ENCODE measurements at places on chromosomes 13 and 19. TPM values are rescaled to one million over a fixed set of nuclear protein-coding genes. Genes with fewer than 3 reads are reported as not detected.

The NOVA2 gene
- 11.8 TPM for polyA plus RNA-seq

The SIGLEC5 gene
- polyA plus RNA-seq: 0.53 TPM

The CCNA1 gene
- polyA plus RNA-seq: 1.7 TPM

The ZNF793 gene
- polyA plus RNA-seq: 27.0 TPM

The SLC46A3 gene
- 1.7 TPM for polyA plus RNA-seq

The CACNG7 gene
- polyA plus RNA-seq: not detected

The PIN1 gene
- polyA plus RNA-seq: 43.1 TPM

The RYR1 gene
- 3.7 TPM for polyA plus RNA-seq

GRCh38 chr19:2214251-2214650, 21.9 kb downstream of the PLEKHJ1 start:
- DNase-seq: no peak
- H3K27ac ChIP-seq: no peak overlapping the region
- H3K4me3 ChIP-seq: no peak overlapping the region
- H3K36me3 ChIP-seq: peaks cover 100% of the 10 kb centered on the region
- H3K4me1 ChIP-seq: peaks cover 9% of the 10 kb centered on the region
- no peaks in the 10 kb centered on the region for H3K27me3 ChIP-seq

DNA sequence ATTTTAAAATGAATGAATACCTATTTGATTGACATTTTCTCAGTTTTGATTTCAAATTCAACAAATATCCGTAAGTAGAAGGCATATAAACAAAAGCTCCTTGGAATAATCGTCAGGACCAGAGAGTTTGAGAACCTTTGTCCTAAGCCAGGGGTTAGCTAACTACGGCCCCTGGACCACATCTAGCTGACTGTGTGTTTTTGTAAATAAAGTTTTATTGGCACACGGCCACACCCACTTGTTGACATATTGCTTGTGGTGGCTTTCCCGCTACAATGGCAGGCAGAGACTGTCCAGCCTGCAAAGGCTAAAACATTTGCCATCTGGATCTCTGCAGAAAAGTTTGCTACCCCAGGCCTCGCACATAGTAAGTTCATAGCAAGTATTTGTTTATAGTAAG, 83.4 kb downstream of the GNG7 start:
- no peak for DNase-seq
- no peaks in the 10 kb centered on the region for H3K36me3 ChIP-seq

- H3K27ac ChIP-seq: peak overlapping the region; percentile 87
- H3K36me3 ChIP-seq: no peaks in the 10 kb centered on the region
- H3K4me3 ChIP-seq: peak overlapping the region; percentile 100
- no peaks in the 10 kb centered on the region for H3K27me3 ChIP-seq
These were observed 731 bp upstream of the AKAP8L start for GRCh38 chr19:15419413-15420025.

DNA sequence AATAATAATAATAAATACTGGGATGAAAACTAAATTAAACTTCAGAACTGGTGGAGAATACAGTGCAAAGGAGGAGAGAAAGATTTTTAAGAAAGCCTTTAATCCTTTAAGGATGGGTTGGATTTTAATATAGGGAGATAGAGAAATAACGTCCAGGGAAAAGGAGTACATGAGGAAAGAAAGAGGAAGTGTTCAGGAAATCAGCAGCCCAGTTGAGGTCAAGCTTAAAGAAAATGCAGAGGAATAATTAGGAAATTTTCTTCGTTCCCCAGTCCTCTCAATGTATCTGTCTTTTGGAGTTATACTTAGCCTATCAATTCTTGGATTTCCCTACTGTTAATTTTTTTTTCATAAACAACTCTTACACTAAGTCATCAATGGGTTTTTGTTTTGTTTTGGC, 47.7 kb downstream of the INTS6 start:
- no peaks in the 10 kb centered on the region for H3K36me3 ChIP-seq
- no peaks in the 10 kb centered on the region for H3K4me1 ChIP-seq
- H3K27ac ChIP-seq: no peak overlapping the region
- no peak overlapping the region for H3K4me3 ChIP-seq

DNA sequence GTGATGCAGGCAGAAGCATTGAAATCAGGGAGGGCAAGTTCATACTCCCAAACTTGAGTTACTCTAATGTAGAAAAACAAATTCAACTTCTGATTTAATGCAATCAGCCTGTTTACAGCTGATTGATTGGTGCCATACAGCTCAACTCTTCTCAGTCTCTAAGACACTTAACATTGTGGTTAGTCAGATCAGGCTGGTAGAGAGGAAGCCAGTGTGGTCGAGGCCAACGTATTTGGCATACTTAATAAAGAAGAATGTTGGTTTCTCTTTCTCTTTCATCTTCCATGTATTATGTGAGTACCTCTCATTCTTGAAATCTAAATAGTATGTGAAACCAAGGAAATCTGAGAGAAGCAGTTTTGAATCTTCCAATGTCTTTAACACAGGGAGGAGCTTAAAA, 255.0 kb upstream of the SLITRK1 start:
- H3K27me3 ChIP-seq: no peaks in the 10 kb centered on the region
- H3K4me3 ChIP-seq: no peak overlapping the region
- no peak for DNase-seq
- H3K36me3 ChIP-seq: no peaks in the 10 kb centered on the region
- no peaks in the 10 kb centered on the region for H3K4me1 ChIP-seq

DNA sequence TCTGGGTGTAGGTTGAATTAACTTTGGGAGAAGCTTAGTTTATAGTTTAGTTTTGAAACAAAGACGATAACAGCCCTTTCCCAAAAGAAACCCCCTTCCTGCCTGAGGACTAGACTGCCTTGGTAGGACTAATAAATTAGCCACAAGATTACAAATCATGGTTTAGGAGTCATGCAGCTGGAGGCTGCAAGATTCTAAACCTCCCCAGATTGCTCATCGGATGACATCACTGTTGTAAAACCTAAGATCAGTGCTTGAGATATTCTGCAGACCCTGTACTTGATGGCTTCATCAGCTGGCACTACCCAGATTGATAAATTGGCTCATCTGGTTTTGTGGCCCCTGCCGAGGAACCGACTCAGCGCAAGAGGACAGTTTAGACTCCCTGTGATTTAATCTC, 35.9 kb upstream of the MPHOSPH8 start:
- no peak overlapping the region for H3K27ac ChIP-seq
- H3K4me1 ChIP-seq: peaks cover 11% of the 10 kb centered on the region
- DNase-seq: no peak
- no peaks in the 10 kb centered on the region for H3K27me3 ChIP-seq
- no peaks in the 10 kb centered on the region for H3K36me3 ChIP-seq
- no peak overlapping the region for H3K4me3 ChIP-seq

DNA sequence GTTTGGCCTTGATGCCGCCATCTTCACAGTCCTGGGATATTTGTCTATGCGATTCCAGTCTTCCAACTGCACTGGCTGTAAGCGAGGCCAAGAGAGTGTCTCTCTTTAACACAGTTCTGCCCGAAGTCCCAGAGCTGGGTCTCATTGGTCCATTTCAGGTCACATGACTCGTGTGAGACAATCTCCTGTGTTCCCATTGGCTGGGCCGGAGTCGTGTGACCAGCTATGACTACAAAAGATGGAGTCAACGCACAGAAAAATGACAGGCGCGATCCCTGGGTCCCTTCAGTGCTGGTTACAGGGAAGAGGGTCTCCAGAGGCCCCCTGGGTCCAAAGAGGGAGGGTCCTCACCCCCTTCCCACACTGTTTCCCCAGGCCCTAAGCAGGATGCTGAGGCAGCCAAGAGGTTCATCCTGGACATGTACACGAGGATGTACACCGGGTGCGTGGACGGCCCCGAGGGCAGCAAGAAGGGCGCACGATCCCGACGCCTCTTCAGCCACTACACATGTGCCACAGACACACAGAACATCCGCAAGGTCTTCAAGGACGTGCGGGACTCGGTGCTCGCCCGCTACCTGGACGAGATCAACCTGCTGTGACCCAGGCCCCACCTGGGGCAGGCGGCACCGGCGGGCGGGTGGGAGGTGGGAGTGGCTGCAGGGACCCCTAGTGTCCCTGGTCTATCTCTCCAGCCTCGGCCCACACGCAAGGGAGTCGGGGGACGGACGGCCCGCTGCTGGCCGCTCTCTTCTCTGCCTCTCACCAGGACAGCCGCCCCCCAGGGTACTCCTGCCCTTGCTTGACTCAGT, 15.9 kb upstream of the S1PR4 start:
- H3K27ac ChIP-seq: no peak overlapping the region
- no peaks in the 10 kb centered on the region for H3K27me3 ChIP-seq
- DNase-seq: no peak
- H3K4me3 ChIP-seq: no peak overlapping the region
- H3K4me1 ChIP-seq: peaks cover 66% of the 10 kb centered on the region

GRCh38 chr13:102033857-102034331, 368.0 kb downstream of the FGF14 start:
- H3K27ac ChIP-seq: no peak overlapping the region
- no peaks in the 10 kb centered on the region for H3K4me1 ChIP-seq
- no peak for DNase-seq

- H3K27ac ChIP-seq: no peak overlapping the region
- no peaks in the 10 kb centered on the region for H3K27me3 ChIP-seq
- no peaks in the 10 kb centered on the region for H3K36me3 ChIP-seq
- DNase-seq: no peak
- H3K4me3 ChIP-seq: no peak overlapping the region
These were observed 96.1 kb downstream of the STARD13 start for GRCh38 chr13:33189470-33189869.

DNA sequence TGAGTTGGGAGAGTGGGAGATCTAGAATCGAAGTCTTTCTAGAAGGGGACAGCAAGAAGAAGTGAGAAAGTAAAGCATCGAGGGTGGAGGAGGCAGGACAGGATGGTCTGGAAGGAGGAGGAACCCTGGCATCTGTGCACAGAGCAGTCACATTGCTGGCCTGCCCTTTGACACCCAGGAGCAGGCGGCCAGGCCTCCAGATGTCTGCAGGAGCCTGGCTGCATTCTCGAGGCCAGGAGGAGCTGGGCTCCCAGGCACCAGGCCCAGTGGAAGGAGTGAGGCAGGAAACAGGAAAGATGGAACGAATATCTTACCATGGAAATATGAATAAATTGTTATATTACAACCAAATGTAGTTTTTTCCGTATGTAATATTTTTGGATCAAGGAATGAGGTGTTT, 27.7 kb upstream of the ARGLU1 start:
- H3K27ac ChIP-seq: no peak overlapping the region
- no peaks in the 10 kb centered on the region for H3K4me1 ChIP-seq
- no peaks in the 10 kb centered on the region for H3K27me3 ChIP-seq
- H3K4me3 ChIP-seq: no peak overlapping the region
- no peaks in the 10 kb centered on the region for H3K36me3 ChIP-seq

DNA sequence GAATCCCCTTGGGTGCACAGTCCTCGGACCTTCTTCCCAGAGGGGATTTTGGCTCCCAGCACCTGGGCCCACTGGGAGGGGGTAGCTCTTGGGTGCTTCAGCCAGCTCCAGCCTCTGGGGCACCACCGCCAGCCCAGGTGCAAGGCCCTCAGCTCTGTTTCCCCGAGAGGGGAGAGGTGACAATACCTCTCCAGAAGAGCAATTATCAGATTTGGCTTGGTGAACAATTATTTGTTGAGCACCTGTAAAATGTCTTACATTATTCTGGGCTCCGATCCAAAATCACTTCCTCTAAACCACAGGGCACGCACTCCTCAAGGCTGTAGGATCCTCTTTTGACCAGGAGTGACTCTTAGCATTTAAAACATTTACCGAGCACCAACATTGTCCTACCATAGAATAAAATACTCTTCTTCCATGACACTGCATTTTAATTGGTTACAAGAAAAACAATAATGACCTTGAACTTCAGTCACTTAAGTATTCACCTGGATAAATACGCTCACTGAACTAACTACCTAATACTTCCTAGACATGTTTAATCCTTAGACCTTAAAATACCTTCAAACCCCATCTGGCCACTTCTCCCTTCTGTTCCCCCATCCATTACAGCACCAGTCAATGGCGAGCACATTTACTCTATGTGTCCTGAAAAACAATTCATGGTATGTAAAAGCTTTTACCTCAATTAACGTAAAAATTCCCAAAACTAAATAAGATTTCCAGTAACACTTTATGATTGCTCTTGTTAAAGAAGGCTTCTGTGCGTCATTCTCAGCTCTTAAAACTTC, 54.8 kb downstream of the ABCC4 start:
- peaks cover 4% of the 10 kb centered on the region for H3K36me3 ChIP-seq
- H3K4me3 ChIP-seq: no peak overlapping the region
- DNase-seq: no peak
- H3K4me1 ChIP-seq: peaks cover 7% of the 10 kb centered on the region

DNA sequence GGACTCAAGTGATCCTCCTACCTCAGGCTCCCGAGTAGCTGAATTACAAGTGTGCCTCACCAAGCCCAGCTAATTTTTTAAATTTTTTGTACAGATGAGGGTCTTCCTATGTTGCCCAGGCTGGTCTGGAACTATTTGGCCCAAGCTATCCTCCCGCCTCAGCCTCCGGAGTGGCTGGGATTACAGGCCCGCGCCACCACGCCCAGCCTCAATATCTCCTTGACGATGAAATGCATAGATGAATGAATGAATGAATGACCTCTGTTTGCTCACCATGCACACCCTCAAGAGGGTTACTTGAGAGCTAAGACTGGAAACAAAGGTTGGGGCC, 14.9 kb upstream of the AP1M2 start:
- no peak for DNase-seq
- no peak overlapping the region for H3K4me3 ChIP-seq
- no peak overlapping the region for H3K27ac ChIP-seq
- peaks cover 10% of the 10 kb centered on the region for H3K4me1 ChIP-seq

DNA sequence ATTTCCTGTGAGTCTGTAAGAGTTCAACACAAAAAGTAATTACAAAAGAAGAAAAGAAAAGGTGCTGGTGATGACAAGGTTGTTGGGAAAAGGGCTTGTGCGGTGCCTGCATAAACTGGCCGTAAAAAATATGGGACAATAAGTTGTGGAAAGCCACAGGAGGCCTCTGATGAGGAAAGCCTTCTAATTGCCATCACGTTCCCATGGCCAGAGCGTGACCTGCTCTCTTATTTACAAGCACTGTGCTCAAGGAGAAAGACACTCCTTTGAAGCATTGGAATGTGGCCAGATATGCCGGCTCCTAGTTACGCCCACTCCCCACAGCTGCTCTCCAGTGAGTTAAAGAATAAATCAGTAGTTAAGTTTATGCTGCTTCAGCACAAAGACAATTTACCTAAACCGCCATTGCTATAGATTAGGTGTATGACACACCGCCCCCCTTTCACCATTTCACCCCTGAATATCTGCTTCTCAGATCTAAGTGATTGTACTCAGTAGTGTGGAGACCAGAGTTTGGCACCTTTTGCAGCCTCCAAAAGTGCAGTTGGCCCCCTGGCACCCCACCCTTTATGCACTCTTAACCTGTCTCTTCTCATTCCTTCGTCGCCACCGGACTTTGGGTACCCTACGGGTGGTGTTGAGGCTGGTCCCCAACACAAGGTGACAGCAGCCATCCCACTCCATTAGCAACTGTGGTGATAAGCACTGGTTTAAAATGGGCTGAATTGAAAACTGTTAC, 8.1 kb upstream of the PGLYRP1 start:
- peaks cover 29% of the 10 kb centered on the region for H3K27me3 ChIP-seq
- H3K36me3 ChIP-seq: no peaks in the 10 kb centered on the region
- no peak for DNase-seq
- H3K27ac ChIP-seq: no peak overlapping the region

- no peaks in the 10 kb centered on the region for H3K27me3 ChIP-seq
- no peaks in the 10 kb centered on the region for H3K4me1 ChIP-seq
- no peak overlapping the region for H3K27ac ChIP-seq
- no peak for DNase-seq
These were observed 1941.6 kb upstream of the PRR20A start for GRCh38 chr13:55199134-55199533.

All from left lung (tissue), 14 donors.